ENCODE measurements at places on chromosomes 12 and 14.

DNA sequence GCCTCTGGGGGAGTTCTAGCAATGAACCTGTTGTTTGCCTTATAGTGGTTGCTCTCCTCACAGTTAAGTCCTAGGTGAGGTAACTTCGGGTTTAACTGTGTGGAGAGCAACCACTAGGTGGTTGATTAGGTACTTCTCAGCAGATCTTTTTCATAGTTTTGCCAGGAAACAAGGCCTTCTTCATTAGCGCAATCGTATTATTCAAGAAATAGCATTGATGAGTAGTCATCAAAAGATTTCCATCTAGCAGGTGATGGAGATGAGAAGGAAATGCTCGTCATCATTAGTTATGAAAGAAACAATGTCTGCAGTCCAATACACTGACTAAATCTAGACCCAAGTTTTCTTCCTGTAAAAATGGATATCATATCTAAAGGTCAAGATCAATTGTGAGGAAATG, 923.3 kb downstream of the AACS start:
- DNase-seq: no peak

- no peak for DNase-seq
These were observed 128.8 kb downstream of the ADGRD1 start for GRCh38 chr12:131082290-131083194.

DNA sequence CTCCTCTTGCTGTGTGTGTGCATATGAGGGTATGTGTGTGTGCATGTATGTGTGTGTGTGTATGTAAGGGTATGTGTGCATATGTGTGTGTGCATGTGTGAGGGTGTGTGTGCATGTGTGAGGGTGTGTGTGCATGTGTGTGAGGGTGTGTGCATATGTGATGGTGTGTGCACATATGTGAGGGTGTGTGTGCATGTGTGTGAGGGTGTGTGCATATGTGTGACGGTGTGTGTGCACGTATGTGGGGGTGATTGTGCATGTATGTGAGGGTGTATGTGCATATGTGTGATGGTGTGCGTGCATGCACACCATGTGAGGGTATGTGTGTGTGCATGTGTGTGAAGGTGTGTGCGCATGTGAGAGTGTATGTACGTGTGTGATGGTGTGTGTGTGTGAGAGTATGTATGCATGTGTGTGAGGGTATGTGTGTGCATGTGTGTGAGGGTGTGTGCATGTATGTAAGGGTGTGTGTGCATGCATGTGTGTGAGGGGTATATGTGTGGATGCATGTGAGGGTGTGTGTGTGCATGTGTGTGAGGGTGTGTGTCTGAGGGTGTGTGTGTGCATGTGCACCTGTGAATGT, 15.4 kb downstream of the DAO start:
- DNase-seq: no peak

DNA sequence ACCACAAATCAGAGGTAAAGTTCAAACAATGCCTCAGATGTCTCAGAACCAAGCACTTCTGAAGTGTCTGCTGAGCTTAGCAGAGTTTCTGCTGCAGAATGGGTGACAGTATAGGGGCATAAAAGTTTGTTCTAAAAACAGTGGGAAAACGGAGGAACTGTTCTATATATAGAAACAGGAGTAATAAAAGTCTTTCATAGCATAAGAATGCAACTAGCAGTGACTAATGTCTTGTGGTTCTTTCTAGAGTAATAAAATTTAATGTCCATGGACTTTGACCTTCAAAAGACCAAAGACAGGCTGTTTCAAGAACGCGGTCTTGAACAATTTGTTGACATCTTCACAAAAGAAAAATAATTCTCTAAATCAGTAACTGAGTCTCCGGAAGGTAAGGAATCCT, 107.5 kb upstream of the FAR2 start:
- DNase-seq: peak; percentile 19

- DNase-seq: no peak
These were observed 199.9 kb upstream of the FOXN3 start for GRCh38 chr14:89616852-89617341.
